Esophagus muscularis mucosa (tissue), 4 donors: ENCODE measurements at places on chromosomes 5 and 9.

DNA sequence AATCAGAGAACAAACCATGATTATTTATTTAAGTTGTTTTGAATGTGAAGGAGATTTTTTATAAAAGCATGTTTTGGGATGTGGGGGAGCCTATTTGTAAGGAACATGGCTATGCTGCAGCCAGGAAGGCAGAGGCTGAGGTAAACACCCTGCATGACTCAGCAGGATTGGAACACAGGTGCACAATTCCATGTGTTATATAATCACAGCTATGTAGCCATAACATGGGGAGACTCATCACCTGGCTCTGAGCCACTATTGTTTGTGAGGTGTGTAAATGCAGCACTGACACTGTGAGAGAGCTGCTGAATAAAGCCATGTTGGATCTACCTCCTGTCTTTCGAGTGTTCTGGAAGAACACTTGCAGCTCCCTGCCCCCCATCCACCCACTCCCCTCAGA lies 1009.8 kb downstream of the DNAH5 start:
- DNase-seq, result no peak

DNA sequence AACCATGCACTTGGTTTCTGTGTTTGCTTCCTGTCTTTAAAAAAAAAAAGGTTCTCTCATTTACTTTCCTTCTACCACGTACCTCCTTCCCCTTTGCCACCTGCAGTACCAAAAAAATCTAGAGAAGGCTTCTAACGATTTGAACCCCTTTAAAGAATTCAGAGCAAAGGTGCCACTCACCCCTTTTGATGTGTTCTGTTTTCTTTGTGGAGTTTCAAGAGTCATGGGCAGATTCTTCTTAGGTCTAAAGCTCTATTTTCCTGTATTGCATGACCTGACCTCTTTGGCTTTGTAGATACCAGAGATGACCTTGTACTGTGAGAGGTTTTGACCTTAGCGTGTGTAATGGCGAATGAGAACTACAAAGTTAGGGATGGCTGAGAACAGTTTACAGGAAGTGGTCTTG lies 29.0 kb downstream of the TXNDC8 start:
- DNase-seq, result no peak

GRCh38 chr5:27532305-27532704 lies 493.9 kb upstream of the CDH9 start:
- no peak for DNase-seq

GRCh38 chr5:96703384-96703920 lies 41.3 kb downstream of the CAST start:
- DNase-seq, result no peak

GRCh38 chr5:143261748-143262392 lies 141.6 kb downstream of the NR3C1 start:
- DNase-seq, result no peak

GRCh38 chr5:128498844-128499455 lies 39.1 kb downstream of the FBN2 start:
- DNase-seq, result no peak

DNA sequence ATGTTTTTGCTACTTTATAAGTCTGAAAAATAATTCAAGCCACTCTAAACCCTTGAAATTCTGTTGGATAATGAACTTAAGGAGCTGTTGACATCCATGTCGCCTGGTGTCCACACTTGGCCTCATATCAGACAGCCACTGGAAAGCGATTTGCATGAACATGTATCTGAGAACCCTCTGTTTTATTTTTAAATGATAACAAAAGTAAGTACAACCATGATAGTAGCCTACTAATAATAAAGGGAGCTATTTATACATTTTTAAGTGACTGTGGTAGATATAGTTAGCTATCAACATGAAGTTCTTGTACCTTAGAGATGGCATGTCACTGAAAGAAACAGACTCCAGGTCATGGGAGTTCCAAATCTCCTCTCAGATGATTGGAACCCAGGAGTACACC lies 53.3 kb downstream of the PLCXD3 start:
- no peak for DNase-seq

DNA sequence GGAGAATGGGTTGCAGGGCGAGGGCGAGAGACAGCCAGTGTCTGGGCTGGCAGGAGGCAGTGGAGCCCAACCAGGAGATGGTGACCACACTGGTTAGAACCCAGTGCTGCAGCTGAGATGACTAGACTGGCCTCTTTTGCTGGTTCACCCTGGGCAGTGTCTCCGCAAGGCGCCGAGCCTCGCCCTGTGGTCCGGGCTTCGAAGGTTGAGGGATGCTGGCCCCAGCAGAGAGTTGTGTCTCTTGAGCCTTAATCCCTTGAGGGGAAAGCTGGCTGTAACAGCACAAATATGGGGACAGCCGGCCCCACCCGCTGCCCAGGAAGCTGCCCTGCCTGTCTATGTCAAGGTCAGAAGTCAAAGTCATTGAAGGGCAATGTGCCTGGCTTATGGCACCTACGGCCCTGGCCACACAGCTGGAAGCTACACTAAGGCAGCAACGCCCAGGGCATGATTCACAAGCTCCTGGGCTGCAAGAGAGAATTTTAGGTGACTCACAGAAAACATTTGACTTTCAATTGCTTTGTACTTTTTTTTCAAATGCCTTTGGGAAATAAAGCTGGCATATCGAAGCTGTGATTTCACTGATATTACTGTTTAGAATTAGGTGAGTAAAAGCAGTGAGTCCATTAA lies 33.3 kb downstream of the NKX2-5 start:
- no peak for DNase-seq

DNA sequence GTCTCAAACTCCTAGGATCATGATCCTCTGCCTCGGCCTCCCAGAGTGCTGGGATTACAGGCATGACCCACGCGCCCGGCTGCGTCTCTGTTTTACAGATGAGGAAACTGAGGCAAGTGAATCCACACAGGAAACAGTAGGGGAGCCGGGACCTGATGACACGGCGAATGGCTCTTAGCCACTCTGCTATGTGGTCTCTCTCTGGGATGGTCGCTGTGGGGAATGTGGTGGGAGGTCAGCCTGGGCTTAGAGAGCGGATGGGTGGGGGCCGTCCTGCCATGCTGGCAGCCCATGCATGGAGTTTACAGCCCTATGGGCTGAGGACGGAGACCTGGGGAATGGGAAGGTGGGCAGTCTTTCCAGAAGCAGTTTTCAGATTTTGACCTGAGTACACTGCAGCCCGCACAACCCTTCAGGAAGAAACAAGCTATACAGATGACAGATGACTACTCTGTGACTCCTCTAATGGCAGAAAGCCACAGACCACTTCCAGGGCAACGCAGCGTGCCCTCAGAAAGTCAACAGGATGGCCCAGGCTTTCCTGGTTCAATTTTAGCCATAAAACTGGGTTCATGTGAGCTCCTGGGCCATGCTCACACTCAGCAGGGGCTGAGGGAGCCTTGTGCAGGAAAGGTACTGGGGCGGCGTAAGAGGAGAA lies 136.1 kb upstream of the RAPGEF1 start:
- DNase-seq, result no peak

GRCh38 chr9:95642189-95642588 lies 125.4 kb upstream of the PTCH1 start:
- DNase-seq, result no peak

- DNase-seq, result no peak
Measured at GRCh38 chr5:112614986-112615385, 122.7 kb upstream of the APC start.

DNA sequence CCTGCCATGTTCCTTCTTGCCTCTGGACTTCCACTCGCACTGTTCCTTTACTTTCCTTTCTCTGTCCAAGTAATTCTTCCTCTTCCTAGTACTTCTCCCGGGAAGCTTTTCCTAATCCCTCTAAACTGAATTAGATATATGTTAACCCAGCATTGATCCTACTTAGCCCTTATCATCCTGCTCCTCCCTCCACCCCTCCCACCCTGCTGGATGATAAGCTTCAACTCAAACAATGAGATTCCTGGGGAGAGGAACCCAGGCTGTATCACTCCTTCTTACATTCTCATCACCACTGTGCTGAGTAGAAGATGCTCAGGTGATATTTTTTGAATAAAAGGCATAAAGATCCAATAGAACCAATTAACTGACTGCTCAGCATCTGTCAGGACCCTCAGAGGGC lies 45.7 kb downstream of the CDK5RAP2 start:
- DNase-seq, result no peak

GRCh38 chr5:42059291-42059690 lies 134.2 kb downstream of the FBXO4 start:
- DNase-seq, result no peak

- peak; percentile 94 for DNase-seq
Measured at GRCh38 chr9:126722252-126722921, 82.5 kb upstream of the ZBTB43 start.

DNA sequence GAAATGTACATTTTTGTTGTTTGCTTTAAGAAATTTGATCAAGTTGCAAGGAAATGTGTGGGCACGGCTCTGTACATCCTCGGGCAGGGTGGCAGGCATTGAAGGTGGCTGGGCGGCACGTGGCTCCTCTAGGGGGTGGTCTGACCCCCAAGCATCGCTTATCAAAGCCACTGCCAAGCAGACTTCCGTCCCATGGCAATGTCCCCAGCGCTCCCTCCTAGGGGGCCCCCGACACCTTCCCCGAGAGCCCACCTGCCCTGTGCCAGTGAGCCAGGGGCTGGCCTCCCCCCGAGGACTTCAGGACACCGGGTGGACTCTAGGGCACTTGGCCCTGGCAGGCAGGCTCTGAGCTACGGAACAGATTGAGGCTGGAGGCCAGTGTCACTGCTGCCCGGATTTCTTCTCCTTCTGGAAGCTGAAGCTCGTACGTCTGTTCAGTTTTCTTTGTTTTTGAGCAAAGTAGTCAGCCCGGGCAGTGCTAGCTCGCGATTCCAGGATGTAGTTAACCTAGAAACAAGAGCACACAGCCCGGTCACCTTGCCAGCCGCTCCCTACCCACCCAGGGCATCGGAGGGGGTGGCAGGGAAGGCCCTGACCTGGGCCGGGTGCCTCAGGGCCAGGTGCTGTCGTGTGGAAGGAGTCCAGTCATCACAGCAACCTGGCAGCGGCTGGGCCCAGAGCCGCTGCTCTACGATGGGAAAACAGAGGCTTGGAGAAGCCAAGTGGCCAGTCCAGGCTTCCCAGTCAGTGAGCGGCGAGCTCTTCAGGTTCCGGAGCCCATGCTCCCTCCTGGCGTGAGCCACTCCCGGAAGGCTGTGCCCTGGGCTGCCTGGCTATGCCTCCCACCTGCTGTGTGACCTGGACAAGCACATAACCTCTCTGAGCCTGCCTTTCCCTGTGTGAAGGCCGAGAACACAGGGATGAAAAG lies 177.1 kb downstream of the GAPVD1 start:
- DNase-seq, result no peak

DNA sequence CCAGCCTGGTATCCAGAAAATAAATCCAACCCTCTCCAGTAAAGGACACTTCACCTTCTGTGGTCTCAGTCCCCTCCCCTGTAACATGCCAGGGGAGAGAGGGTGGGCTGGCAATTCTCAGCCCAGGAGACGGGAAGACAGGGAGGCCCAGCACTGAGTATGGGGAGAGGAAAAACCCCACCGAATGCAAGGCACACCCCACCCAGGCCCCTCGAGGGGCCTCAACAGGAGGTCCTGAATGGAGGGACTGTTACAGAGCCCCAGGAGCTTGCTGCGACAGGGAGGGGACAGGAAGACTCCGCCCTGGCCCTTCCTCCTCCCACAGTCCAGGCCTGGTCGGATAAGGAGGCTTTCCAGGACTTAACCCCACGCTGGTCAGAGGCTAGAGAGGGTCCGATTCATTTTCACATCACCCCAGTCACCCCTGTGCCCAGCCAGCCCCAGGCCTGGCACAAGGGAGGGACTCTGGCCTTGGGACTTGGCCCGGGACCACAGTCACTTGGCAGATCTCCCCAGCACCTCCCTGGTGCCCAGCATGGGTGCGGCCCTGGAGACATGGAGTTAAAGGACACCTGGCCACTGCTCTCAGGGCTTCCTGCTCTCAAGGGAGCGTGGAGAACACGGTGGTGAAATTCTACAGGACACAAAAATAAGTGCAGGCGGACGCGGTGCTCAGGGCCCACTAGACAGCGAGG lies 44.9 kb upstream of the STXBP1 start:
- DNase-seq, result no peak

GRCh38 chr5:176542596-176543427 lies 5.6 kb upstream of the RNF44 start:
- DNase-seq, result no peak

- no peak for DNase-seq
Measured at GRCh38 chr5:88438006-88438405, 169.4 kb upstream of the TMEM161B start.

GRCh38 chr9:91771027-91771426 lies 179.0 kb downstream of the ROR2 start:
- no peak for DNase-seq

DNA sequence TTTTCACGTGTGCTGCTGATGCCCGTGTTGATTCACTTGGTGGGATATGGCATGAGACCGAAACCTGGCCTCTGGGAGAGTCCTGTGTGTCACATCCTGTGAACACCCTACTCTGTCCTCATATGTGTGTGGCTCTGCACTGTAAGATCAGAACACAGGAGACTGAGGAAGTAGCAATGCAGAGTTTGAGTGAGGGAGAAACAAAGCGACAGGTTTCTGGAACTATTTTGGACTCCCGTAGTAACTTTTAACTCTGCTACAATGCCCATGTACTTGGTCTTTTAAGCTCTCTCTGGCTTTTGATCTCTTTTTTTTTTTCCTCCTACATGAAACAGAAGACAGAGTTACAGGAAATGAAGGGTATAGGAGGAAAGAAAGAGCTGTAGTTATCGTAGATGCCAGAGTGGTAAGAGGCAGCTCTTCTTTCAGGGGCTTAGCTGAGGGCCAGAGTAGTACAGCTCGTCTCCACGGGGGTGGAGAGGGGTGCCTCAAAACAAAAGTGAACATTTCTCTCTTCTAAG lies 26.6 kb downstream of the GRAMD2B start:
- no peak for DNase-seq

GRCh38 chr9:86350006-86350760 lies 4.0 kb downstream of the TUT7 start:
- DNase-seq, result no peak

DNA sequence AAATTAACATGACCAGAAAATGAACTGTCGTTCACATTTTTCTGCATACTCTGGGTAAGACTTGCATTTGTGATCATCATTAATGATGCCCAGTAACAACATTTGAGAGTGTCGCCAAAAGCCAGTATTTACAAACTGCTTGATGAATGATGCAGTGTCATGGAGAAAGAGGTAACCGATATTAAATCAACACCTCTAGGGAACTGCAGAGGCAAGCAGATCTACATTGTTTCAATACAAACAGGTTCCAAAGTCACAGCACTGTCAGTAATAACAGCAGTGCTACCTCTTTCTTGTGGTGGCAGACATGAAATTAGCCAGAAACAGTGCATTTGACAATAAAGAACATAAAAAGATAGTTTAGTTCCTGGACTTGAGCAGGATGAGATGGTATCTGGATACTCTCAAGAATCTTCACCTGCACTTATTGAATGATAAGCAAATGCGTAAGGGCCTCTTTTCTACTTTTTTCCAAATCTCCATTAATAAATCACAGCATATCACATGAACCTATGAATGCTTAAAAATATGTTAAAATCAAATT lies 456.6 kb downstream of the ARHGEF28 start:
- DNase-seq, result no peak

GRCh38 chr9:3787628-3788027 lies 261.8 kb upstream of the RFX3 start:
- no peak for DNase-seq
